H4 (cell line): ENCODE measurements at places on chromosomes 1 and 21. TPM values are rescaled to one million over a fixed set of nuclear protein-coding genes. Genes with fewer than 3 reads are reported as not detected.
A peak's percentile ranks its signal among the peaks of the same experiment; 100 is the strongest.

Gene TEDDM1
- not detected in 2 replicates for total RNA-seq

DNA sequence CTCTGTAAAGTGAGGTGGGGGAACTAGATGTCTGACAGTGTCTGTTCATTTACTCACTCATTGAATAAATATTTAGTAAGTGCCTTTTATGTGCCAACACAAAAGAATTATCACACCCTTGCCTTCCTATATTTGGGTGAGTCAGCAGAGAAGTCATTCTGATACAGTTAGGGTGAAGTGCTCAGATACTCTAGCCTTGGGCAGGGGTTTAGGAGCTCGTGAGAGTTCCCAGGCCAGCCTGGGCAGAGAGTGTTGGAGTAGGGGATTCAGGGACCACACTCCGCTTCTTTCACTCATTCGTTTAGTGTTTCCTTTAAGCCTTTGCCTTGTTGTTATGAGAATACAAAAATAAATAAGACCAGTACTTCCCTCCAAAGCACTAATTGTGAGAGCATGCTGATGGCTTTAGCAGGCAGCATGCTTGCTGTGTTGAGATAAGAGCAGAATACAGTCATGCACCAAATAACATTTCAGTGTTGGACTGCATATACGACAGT, 83.9 kb downstream of the DYRK1A start:
- DNase-seq, result no peak

DNA sequence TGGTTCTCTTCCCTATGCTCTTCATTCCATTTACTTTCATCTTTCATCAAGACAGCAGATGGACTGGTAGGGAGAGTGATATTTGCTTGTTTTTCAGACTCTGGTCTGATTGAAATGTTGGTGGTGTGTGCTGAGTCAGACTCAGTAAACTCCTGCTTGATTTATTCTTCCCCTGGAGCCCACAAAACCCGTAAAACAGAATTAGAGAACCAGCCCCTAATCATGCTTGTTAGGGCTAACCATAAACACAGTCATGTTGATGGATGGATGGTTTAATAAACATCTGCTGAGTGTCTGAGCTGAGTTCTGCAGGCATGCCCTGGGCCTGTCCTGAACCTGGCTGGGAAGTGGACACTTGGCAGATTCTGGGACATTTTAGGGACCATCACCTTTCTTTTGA, 24.8 kb downstream of the NOS1AP start:
- DNase-seq, result peak; percentile 75

- no peak for DNase-seq
Measured at GRCh38 chr1:246151796-246152434, 355.2 kb downstream of the SMYD3 start.

DNA sequence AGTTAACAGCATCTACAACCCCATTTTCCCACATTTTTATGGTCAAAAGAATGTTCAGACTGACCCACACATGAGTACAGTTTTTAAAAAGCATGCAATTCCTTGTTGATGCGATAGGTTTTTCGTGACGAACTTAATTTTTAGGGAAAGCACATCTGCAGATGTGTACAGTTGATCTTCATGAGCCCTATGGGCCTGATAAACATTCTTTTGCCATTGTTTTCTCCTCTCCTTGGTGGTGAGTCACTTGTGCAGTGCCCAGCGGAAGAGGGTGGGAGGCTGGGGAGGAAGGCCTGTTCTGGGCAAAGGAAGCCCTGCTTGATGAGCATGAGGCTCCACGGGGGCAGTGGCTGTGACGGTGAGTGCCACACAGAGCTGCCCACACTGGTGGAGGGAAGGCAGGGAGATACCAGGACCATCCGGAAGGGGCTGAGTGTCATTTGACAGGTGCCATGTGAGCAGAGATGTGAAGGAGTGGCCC, 5.3 kb downstream of the ARF1 start:
- peak; percentile 48 for DNase-seq

- no peak for DNase-seq
Measured at GRCh38 chr1:20430355-20431175, 55.4 kb downstream of the CAMK2N1 start.

DNA sequence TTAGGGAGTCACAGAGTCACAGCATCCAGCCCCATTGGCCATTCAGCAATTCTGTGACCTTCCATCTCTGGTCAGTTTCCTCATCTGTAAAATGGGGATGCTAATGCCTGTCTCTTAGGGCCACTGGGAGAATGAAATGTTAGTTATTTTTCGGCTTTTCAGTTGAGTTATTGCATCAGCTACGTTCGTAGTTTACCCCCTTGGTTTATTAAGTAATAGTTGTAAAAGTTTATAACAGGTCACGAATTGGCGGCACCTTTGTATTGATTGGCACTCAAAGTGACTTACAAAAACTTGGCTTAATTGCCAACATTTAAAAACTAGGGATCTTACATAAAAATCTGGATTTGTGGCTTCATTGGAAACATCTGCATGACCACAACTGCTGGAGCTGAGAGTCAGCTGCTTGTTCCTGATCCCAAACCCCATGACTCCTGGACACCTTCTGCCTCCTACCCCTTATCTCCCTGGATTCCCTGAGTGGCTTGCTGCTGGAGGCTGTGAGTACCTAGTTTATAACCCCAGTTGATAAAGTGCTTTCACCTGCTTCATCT, 23.0 kb upstream of the SLC1A7 start:
- no peak for DNase-seq

Gene CD48
- total RNA-seq, result not detected in 2 replicates
